ENCODE measurements at places on chromosomes 7 and 10.
A peak's percentile ranks its signal among the peaks of the same experiment; 100 is the strongest.

DNA sequence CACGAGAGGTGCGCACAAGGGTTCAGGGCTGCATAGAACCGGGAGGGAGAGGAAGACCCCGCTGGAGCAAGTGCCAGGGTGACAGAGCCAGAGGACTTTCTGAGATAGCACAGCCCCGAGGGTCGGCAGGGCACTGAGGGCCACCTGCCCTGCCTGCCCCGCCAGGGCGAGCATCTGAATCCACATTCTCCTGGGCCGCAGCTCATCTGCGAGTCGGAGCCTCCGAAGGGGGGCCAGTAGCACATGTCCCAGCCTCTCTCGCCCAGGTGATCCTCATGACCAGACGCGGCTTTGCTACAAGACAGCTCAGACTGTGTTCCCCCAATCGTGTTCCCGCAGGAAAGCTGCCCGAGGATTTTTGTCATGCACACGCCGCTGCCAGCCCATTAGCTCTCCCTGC is 71.2 kb downstream of the ADARB2 start:
- DNase-seq: no peak

DNA sequence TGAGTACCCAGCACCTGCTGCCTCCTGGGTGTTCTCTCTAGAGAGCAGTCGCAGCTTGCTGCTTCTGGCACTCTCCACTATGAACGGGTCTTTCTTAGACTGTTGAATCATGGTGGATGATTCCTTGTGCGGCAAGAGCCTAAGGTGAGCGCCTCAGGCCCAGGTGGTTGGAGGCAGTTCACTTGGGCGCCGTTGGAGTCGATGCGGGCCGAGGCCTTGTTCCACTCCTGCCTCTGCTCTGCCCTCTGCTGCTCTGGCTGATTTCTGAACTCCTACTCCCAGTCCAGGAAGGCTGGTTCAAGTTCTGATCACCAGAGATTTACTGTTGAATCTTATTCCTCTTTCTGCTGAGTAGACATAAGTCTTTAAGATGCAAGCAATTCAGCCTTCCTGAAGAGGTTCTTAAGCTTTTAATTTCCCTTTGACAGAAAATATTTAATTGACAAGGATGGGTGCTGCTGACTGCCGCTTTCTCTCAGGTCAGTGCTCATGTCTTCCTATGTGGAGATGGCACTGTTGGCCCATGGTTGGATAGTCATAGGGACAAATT is 10.4 kb downstream of the YKT6 start:
- DNase-seq: no peak

GRCh38 chr10:115129752-115130151 is 36.6 kb downstream of the ATRNL1 start:
- peak; percentile 40 for DNase-seq

DNA sequence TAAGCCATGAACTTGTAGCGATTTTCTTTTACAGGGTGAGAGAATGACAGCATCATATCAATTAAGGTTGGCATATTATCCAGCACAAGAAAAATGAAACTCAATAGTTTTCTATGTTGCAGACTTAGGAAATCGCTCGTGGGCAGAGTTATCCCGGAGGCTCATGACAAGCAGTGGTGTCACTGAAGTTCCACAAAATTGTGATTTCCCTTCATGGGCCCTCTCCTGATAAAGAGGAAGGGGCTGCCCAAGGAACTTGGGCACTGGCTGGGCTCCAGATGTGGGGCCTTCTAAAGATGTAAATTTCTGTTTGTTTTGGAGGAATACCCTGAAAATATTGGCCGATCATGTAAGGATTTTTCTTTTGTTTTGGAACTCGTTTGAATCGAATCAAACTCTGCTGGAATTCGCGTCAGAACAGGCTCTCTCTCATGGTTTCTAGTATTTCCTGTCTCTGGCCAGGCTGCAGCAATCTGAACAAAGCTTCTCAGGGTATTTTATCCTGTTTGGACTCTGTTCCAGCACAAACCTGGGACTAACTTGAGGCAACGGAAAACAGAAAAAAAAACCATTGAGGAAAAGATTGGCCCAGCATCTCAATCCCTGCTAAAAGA is 340.6 kb upstream of the NRP1 start:
- DNase-seq: no peak

- peak; percentile 74 for DNase-seq
Observed at GRCh38 chr7:116271161-116271913, 61.0 kb downstream of the TES start.

DNA sequence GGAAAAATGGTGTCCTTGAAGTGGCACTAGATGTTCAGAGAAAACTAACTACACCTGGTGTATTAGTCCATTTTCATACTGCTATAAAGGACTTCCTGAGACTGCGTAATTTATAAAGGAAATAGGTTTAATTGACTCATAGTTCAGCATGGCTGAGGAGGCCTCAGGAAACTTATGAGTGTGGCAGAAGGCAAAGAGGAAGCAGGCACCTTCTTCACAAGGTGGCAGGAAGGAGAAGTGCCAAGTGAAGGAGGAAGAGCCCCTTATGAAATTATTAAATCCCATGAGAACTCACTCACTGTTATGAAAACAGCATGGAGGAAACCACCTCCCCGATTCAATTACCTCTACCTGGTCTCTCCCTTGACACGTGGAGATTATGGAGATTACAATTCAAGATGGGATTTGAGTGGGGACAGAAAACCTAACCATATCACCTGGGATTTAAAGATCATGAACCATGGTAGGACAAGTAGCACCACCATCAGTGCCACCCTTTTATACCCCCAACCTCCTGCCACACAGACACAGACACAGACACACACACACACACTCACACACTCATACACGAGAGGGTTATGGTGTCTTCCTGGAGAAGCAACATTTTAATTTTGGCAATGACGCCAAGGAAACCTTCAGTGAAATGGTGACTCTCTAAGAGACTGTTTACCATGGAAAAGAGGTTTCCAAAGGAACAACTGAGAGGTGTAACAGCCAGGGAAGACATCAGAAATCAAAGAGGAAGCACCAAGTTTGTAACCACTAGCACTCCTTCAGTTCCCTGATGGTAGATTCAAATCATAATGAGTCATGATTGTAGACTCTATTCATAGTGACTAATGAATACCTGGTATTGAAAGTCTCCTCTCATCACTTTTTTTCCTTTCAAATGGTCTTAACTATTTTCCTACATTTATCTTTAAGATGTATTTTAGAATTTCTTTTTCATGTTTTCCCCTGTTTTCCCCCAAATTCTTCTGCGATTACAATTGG is 41.8 kb upstream of the WNT16 start:
- peak; percentile 88 for DNase-seq

- no peak for DNase-seq
Observed at GRCh38 chr7:76304888-76305375, 2.5 kb downstream of the HSPB1 start.

DNA sequence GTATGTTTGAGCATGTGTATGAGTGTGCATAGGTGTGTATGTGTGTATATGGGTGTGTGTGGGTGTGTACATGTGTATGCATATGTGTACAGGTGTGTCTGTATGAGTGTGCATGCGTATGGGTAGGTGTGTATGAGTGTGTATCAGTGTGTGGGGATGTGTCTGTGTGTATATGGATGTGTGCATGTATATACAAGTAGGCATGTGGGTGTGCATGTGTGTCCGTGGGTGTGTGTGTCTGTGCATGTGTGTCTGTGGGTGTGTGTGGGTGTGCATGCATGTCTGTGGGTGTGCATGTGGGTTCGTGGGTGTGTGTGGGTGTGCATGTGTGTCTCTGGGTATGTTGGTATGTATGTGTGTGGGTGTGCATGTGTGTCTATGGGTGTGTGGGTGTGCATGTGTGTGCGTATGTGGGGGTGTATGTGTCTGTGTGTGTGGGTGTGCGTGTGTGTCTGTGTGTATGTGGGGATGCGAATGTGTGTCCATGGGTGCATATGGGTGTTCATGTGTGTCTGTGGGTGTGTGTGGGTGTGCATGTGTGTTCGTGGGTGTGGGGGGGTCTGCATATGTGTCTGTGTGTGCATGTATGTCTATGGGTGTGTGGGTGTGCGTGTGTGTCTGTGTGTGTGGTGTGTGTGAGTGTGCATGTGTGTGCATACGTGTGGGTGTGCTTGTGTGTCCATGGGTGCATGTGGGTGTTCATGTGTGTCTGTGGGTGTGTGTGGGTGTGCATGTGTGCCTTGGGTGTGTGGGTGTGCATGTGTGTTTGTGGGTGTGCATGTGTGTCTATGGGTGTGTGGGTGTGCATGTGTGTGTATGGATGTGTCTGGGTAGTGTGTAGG is 20.6 kb downstream of the EMX2 start:
- DNase-seq: no peak

Data from HCEC 1CT (cell line).